Fibroblast of gingiva (primary cell): ENCODE measurements at places on chromosomes 4 and X.

DNA sequence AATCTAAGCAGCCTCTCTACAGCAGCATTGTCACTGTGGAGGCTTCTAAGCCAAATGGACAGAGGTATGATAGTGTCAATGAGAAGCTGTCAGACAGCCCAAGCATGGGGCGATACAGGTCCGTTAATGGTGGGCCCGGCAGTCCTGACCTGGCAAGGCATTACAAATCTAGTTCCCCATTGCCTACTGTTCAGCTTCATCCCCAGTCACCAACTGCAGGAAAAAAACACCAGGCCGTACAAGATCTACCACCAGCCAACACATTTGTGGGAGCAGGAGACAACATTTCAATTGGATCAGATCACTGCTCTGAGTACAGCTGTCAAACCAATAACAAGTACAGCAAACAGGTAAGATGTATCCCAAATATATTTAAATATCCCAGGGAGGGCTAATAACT is 4.1 kb downstream of the PCDH7 start:
- no peak for DNase-seq

- DNase-seq = no peak
Measured at GRCh38 chrX:154375156-154375504, 696 bp upstream of the FLNA start.

DNA sequence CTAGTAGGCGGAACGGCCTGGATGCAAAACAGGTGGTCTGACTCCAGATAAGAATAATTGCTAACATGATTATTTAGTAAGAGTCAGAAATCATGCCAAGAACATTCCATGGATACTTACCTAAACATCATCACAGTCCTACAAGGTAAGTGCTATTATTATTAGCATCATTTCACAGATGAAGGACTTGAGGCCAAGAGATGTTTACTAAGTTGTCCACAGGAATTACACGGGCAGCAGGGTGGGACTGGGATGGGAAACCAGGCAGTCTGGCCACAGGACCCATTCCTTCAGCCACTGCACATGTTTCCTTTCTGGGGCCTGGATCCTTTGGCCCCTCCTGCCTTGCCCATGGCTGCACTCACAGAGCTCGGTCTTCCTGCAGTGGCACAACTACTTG is 48.3 kb downstream of the ANAPC4 start:
- DNase-seq = no peak

GRCh38 chrX:10197279-10198210 is 40.8 kb downstream of the CLCN4 start:
- DNase-seq = no peak

GRCh38 chr4:78693777-78694456 is 82.2 kb upstream of the BMP2K start:
- DNase-seq = peak; percentile 24

- DNase-seq = no peak
Measured at GRCh38 chr4:165874791-165875371, 1.8 kb downstream of the TLL1 start.

- DNase-seq = no peak
Measured at GRCh38 chr4:65241257-65241997, 428.9 kb downstream of the EPHA5 start.

DNA sequence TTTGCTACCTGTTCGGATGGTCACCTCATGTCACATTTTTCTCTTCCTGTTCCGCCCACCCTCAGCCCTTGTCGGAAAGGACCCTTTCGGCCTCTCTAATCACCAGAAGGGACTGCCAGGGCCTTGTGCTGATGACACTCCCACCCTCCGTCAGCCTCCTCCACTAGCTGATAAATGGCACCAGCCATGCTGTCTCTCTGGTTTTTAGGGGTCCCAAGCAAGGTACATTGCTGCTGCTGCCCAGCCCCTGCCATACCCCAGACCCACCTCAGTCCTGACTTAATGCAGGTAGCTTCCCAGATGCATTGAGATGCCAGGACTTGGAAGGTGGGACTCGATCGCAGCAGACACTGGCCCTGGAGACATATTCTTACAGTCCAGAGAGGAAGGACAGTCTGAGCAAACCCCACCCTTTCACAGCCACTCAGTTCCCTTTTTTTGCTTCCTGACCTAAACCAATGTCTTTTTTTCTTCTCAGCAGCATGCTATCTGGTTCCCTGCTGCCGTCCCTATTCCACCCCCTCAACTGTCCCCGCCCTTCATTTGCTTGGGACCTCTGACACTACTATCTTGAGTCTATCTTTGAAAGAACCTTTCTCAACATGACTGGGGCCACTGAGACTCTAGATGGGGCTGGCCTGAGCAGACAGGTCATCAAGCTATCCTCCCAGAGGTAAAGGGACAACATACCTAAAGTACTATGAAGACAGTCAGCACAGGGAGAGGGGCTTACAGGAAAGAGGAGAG is at the start of gene BTK:
Gene BTK, minus strand, starts transcription at position 397 of the 747 bp plus-strand sequence. CDS start 10,907 bp downstream, outside the sequence.
- DNase-seq = no peak

DNA sequence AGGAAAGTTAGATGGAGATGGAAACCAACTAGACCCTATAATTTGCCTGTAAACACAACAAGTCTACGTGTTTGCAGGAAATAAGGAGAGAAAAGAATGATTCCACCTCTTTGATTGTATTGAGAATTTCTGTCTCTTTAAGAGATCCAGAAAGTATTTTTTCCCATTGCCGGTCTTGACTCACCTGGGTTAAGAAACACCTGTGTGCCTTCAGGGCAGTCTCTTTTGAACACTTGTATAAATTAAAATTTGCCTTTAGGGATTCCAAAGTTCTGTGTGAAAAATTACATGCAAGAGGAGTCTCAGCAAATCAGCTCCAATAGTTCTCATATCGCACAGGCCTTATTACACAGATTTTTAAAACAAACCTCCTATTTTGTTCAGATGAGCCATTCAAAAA is 46.0 kb upstream of the SMAD1 start:
- no peak for DNase-seq

DNA sequence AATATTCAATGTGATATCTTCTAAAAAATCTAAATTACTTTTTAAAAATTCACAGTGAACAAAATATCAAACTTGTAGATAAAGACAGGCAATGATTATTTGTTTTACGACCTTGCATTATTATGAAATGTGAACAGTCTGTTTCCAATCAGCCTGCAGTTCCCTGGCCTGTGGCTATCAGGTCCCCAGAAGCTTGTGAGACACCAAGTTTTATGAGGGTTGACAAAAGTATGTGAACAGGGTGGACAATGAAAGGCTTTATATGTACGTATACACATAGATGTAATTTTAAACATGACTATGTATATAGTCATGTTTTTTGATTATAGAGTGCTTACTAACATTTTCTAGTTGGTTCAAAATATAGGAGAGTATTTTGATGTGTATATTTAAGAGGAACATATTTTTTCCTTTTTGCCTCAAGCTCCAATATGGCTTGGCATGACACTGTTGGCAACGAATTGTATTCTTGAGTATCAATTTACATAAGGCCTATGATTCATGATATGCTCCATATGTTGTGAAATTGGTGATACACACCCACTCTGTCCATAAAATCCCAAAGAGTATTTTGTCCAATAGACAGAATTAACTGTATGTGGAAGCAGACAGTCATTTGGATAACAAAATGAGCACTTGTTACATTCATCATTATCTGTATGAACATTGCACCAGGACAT is 55.7 kb downstream of the BTC start:
- DNase-seq = peak; percentile 80

GRCh38 chrX:46634577-46634976 is 61.0 kb downstream of the CHST7 start:
- no peak for DNase-seq

DNA sequence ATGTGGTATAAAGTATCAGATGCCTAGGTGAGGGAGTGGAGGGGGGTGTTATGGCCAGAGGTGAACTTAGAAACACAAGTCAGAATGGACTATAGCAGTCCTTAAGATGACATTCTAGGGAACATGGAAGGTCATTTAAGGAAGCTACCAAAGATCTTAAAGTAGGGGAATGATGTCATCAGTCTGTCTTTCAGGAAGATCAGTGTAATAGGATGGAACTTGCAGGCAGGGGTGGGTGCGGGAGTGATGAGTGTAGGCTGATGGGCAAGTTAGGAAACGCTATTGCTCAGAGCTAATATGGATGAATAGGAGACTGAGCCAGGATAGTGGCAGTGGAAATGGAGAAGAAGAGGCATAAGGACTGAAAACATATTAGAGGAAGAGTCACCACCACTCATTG is 27.5 kb upstream of the CWH43 start:
- DNase-seq = no peak

- DNase-seq = peak; percentile 92
Measured at GRCh38 chrX:134631426-134632346, 26.6 kb downstream of the PLAC1 start.

GRCh38 chr4:21543514-21543913 is 405.1 kb downstream of the KCNIP4 start:
- no peak for DNase-seq

GRCh38 chr4:10879411-10880110 is 195.0 kb upstream of the CLNK start:
- no peak for DNase-seq

GRCh38 chr4:145937971-145938611 is 532 bp downstream of the ZNF827 start:
- peak; percentile 22 for DNase-seq

DNA sequence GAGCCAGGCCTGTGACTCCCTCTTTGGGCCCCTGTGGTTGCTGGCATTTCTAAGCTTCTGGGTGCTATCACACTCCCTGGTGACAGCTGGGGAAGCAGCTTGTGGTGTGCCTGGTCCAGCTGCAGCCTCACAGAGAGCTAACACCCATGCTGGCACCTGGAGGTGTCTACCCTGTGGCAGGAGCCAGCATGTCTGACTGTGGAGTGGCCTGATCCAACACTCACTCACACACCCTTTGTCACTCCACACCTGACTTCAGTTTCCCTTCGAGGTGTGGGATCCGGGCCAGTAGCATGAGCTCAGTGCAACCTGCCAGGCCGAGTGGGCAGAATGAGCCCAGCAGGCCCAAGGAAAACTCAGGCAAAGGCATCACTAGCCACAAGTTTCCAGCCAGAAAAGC is 67.5 kb downstream of the TECRL start:
- no peak for DNase-seq

DNA sequence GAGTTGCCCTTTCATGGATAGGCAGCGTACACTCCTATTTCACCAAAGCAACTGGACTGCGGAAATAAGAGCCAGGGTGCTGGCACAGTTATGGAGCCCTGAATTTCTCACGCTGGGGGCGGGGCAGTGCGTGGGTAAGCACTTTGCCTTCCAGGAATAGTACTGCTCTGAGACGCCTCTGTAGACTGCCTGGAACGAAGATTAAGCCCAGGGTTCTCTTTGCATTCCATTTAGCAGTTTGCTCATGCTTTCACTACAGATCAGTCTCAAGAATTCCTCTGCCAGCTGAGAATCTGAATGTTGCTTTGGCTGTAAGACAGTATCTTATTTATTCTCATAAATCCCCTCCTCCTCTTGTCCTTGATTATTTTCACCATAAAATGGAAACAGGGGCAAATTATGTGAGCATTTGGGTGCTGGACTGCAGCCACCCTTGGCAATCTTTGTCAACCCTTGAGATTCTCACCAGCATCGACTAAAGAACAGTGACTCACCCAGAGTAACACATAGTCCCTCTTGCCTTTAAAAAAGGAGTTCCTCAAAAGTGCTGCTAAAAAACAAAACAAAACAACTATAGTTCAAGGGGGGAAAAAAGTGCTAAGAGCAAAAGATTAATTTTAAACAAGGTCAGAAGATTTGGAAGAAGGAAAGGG is 88.9 kb upstream of the CITED1 start:
- peak; percentile 81 for DNase-seq

DNA sequence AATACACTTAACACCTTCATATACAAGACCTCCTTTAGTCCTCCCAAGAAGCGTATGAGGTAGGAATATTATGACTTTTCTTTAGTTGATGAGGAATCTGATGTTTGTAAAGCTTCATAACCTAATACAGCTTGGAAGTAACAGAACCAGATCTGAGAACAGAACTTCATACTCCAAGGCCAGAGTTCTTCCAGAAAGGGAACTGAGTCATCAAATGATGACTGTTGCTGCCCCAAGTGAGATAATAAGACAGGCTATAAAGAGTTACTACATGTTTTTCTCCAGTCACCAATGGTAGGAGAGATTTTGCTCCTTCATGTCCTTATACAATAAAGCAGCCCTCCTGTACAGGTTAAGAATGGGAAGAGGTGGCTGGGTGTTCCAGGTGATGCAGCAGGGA is 74.3 kb upstream of the ANXA3 start:
- peak; percentile 12 for DNase-seq

GRCh38 chr4:7892212-7893019 is 47.2 kb downstream of the AFAP1 start:
- DNase-seq = peak; percentile 45

GRCh38 chr4:112521123-112522023 is 5.4 kb upstream of the NEUROG2 start:
- no peak for DNase-seq

- peak; percentile 100 for DNase-seq
Measured at GRCh38 chr4:76984788-76985211, 35.2 kb downstream of the SEPTIN11 start.

GRCh38 chr4:1418494-1419285 is 12.4 kb upstream of the NKX1-1 start:
- DNase-seq = no peak

- DNase-seq = peak; percentile 66
Measured at GRCh38 chr4:185597532-185598188, 62.4 kb upstream of the PDLIM3 start.

GRCh38 chrX:143945171-143945570 is 61.3 kb downstream of the UBE2NL start:
- DNase-seq = no peak

DNA sequence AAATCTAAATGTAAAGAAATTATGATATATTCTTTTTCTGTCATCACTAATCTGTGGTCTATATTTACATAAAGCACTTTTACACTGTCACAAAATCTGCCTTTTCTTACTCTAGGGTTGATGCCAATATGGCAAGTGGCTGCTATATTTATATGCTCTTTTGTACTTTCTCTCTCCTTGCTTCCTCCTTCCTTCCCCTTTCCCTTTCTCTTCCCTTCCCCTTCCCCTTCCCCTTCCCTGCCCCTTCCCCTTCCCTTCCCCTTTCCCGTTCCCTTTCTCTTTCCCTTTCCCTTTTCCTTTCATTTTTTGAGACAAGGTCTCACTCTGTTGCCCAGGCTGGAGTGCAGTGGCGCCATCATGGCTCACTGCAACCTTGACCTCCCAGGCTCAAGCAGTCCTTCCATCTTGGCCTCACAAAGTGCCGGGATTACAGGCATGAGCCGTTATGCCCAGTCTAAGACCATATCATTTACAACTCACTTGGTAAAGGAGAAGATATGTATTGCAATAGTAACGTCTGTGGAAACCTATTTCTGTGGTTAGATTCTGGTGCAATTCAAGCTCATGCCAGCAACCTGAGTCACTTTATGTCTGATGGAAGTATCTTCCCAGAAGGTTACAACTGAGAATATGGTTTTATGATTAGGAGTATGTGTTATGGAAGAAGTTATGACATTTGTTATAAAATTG is 13.9 kb upstream of the PLAC8 start:
- peak; percentile 90 for DNase-seq

- no peak for DNase-seq
Measured at GRCh38 chrX:102669526-102669925, 18.2 kb downstream of the GPRASP1 start.

DNA sequence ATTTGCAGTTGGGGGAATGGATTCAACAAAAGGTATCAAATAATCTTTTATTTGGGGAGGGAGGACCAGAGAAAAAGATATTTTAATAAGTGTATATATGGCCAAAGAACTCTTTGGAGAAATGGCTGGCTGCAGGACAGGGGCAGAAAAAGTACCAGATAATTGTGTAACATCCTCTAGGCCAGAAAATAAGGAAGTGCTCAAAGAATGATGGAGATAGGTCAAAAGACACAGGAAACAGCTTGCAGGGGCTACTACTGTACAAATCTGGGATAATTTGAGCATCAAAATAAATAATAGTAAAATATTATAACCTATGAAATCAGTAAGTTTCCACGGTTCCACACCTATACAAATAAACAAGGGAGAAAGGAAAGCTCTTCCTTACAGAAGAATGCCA is 34.8 kb downstream of the KLHL5 start:
- DNase-seq = no peak
